ENCODE measurements at places on chromosomes 11 and 22. TPM values are rescaled to one million over a fixed set of nuclear protein-coding genes. Genes with fewer than 3 reads are reported as not detected.

The WDR74 gene
- total RNA-seq, result 80.4 TPM

The OR51B2 gene
- total RNA-seq, result not detected

The CRYAB gene
- 20.7 TPM for total RNA-seq

The OR51B4 gene
- total RNA-seq, result not detected

The ANGPTL5 gene
- 0.16 TPM for total RNA-seq

The SCUBE1 gene
- 0.18 TPM for total RNA-seq

The ELMOD1 gene
- 0.11 TPM for total RNA-seq

The EIF3M gene
- 451 TPM for total RNA-seq

The LUZP2 gene
- total RNA-seq, result not detected

The OR2D2 gene
- total RNA-seq, result not detected

The CTSW gene
- total RNA-seq, result 0.07 TPM

The ABCG4 gene
- 0.47 TPM for total RNA-seq

The REXO2 gene
- 107 TPM for total RNA-seq

The GRM5 gene
- total RNA-seq, result not detected

The MPZL2 gene
- total RNA-seq, result 0.06 TPM

The BCO2 gene
- total RNA-seq, result 1.1 TPM

The OR51B5 gene
- not detected for total RNA-seq

The HMGXB4 gene
- 12.1 TPM for total RNA-seq

The GAB4 gene
- not detected for total RNA-seq

The CASP4 gene
- total RNA-seq, result 4.6 TPM

The CYTH4 gene
- 0.90 TPM for total RNA-seq

The CHST1 gene
- 1.5 TPM for total RNA-seq

The FXYD6 gene
- total RNA-seq, result 0.11 TPM

The MMP11 gene
- 0.13 TPM for total RNA-seq

The CNTF gene
- 1.2 TPM for total RNA-seq

The CXCR5 gene
- total RNA-seq, result 0.03 TPM

The GSTT2 gene
- not detected for total RNA-seq

The NECTIN1 gene
- 10.6 TPM for total RNA-seq

The FGF4 gene
- 0.09 TPM for total RNA-seq

The FBLN1 gene
- total RNA-seq, result 37.5 TPM

The IL17REL gene
- total RNA-seq, result 0.05 TPM

The C22orf15 gene
- total RNA-seq, result not detected

The OR8D1 gene
- total RNA-seq, result not detected

The P2RY2 gene
- total RNA-seq, result 11.5 TPM

The OAF gene
- total RNA-seq, result 9.7 TPM

The KRTAP5-7 gene
- total RNA-seq, result not detected

The LDHAL6A gene
- total RNA-seq, result not detected

The PAX6 gene
- total RNA-seq, result 1.0 TPM

The OR4A16 gene
- not detected for total RNA-seq

The HORMAD2 gene
- total RNA-seq, result not detected

The ZNF280B gene
- 1.9 TPM for total RNA-seq

The POU2AF1 gene
- total RNA-seq, result 0.31 TPM

The PRAME gene
- 89.7 TPM for total RNA-seq

The POLD4 gene
- 190 TPM for total RNA-seq

The OTOG gene
- not detected for total RNA-seq

The NUDT8 gene
- total RNA-seq, result 11.1 TPM

The MGAT3 gene
- 1.0 TPM for total RNA-seq

The SCGB1A1 gene
- 0.32 TPM for total RNA-seq

The DENND6B gene
- total RNA-seq, result 3.2 TPM

The MUC6 gene
- not detected for total RNA-seq

The LMNTD2 gene
- total RNA-seq, result 2.4 TPM

The OR51S1 gene
- not detected for total RNA-seq

The MMP13 gene
- not detected for total RNA-seq

The RCOR2 gene
- total RNA-seq, result 0.91 TPM

The MYO18B gene
- 0.08 TPM for total RNA-seq

The CARD18 gene
- not detected for total RNA-seq
